Lower lobe of right lung (tissue), 2 donors: ENCODE measurements at places on chromosomes 5 and 9. TPM values are rescaled to one million over a fixed set of nuclear protein-coding genes. Genes with fewer than 3 reads are reported as not detected.

Gene GPR151
- not detected for total RNA-seq

Gene SLCO6A1
- total RNA-seq: not detected

Gene CCL21
- total RNA-seq: 138 TPM

Gene ZFYVE16
- 65.4 TPM for total RNA-seq

Gene DOK3
- total RNA-seq: 76.5 TPM

Gene FOXD1
- total RNA-seq: 0.74 TPM

Gene PCDHB3
- 1.5 TPM for total RNA-seq

Gene WNT8A
- total RNA-seq: not detected

Gene ZNF618
- total RNA-seq: 10.2 TPM

Gene C1QTNF2
- total RNA-seq: 1.6 TPM

GRCh38 chr5:81884871-81885270, 87.0 kb upstream of the ATG10 start:
- H3K27ac ChIP-seq: no peak overlapping the region
- DNase-seq: no peak
- H3K27me3 ChIP-seq: no peaks in the 10 kb centered on the region
- H3K4me1 ChIP-seq: no peaks in the 10 kb centered on the region
- no peak overlapping the region for H3K4me3 ChIP-seq

DNA sequence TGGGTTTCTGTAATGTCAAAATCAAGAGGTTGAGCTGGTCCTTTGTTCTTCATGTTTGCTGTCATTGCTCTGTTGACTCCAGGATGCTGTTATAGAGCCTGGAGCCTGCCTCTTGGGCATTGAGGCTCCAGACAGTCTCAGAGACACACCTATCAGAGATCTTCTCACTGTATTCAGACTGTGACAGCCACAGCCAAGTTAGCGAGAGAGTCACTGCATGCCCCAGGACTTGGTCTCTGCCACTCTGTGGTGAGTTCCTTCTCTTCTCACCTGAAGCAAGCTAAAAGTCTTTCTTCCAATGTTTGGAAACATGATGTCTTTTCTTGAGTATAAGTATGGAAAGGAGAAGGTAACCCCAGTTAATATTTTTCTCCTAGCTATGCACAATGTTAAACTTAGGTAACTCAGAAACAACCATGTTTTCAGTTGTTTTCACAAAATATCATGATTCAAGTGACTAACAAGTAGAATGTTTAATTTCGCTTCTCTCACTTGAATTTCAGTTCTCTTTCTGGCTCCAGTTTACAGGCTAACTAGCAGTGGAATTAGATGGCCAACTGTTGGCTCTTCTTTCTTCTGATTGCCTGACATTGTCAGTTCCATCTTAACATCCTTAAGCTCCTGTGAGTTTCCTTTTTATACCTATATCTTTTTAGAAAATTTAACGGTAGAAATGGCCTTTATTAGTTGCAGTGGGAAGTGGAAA, 20.6 kb upstream of the ZFYVE16 start:
- no peaks in the 10 kb centered on the region for H3K4me1 ChIP-seq
- no peak overlapping the region for H3K27ac ChIP-seq
- DNase-seq: no peak
- no peak overlapping the region for H3K4me3 ChIP-seq
- no peaks in the 10 kb centered on the region for H3K27me3 ChIP-seq

- no peak for DNase-seq
- H3K27me3 ChIP-seq: no peaks in the 10 kb centered on the region
- H3K4me1 ChIP-seq: no peaks in the 10 kb centered on the region
- no peaks in the 10 kb centered on the region for H3K36me3 ChIP-seq
- H3K27ac ChIP-seq: no peak overlapping the region
Measured at GRCh38 chr5:175133185-175133584, 310.8 kb downstream of the DRD1 start.

GRCh38 chr9:120438836-120439546, 141.0 kb downstream of the CDK5RAP2 start:
- H3K36me3 ChIP-seq: peaks cover 58% of the 10 kb centered on the region
- peaks cover 50% of the 10 kb centered on the region for H3K4me1 ChIP-seq
- peak overlapping the region; percentile 21 for H3K27ac ChIP-seq
- H3K27me3 ChIP-seq: no peaks in the 10 kb centered on the region
- no peak overlapping the region for H3K4me3 ChIP-seq

- H3K27me3 ChIP-seq: no peaks in the 10 kb centered on the region
- no peak overlapping the region for H3K27ac ChIP-seq
- no peak overlapping the region for H3K4me3 ChIP-seq
- no peak for DNase-seq
Measured at GRCh38 chr5:139838381-139839197, 43.0 kb downstream of the PSD2 start.

- H3K27ac ChIP-seq: peak overlapping the region; percentile 76
- no peaks in the 10 kb centered on the region for H3K36me3 ChIP-seq
- no peak for DNase-seq
- H3K4me1 ChIP-seq: no peaks in the 10 kb centered on the region
- H3K4me3 ChIP-seq: peak overlapping the region; percentile 35
Measured at GRCh38 chr5:16507716-16508115, 42.1 kb upstream of the ZNF622 start.

DNA sequence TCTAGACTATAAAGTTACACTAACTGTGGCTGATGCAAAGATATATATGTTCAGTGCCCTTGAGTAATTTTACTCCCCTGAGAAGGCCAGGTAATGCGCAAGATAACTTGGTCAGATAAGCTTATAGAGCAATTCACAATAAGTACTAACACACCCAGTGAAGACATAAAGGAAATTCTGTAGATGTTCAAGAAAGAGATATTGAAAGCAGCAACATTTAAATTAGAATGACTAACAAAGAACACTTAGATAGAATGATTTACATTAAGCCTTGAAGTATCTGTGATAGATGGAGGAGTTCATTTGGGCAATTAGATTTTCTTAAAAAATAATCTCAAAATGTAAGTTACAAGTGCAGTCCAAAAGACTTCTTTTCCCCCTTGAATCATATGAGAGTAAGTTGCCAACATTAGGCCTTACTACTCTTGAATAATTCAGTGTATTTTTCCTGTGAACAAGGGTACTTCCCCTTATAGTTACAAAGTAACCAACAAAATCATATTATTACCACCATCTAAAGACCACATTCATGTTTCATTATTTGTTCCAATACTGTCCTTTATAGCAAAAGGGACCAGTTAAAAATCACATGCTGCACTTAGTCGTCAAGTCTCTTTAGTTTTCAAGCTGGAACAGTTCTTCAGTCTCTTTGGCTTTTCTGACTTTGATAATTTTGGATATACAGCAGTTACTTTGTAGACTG, 44.4 kb upstream of the ELOVL7 start:
- H3K27me3 ChIP-seq: no peaks in the 10 kb centered on the region
- no peak for DNase-seq
- H3K27ac ChIP-seq: no peak overlapping the region
- peaks cover 18% of the 10 kb centered on the region for H3K36me3 ChIP-seq

- no peak overlapping the region for H3K27ac ChIP-seq
- H3K36me3 ChIP-seq: no peaks in the 10 kb centered on the region
- no peak for DNase-seq
- peaks cover 18% of the 10 kb centered on the region for H3K4me1 ChIP-seq
- no peak overlapping the region for H3K4me3 ChIP-seq
- H3K27me3 ChIP-seq: no peaks in the 10 kb centered on the region
Measured at GRCh38 chr9:83932011-83932410, 10.8 kb upstream of the KIF27 start.

GRCh38 chr5:87268126-87268969, 665 bp downstream of the RASA1 start:
- DNase-seq: peak; percentile 82
- peaks cover 29% of the 10 kb centered on the region for H3K4me1 ChIP-seq
- no peaks in the 10 kb centered on the region for H3K27me3 ChIP-seq
- H3K36me3 ChIP-seq: no peaks in the 10 kb centered on the region
- peak overlapping the region; percentile 88 for H3K27ac ChIP-seq

DNA sequence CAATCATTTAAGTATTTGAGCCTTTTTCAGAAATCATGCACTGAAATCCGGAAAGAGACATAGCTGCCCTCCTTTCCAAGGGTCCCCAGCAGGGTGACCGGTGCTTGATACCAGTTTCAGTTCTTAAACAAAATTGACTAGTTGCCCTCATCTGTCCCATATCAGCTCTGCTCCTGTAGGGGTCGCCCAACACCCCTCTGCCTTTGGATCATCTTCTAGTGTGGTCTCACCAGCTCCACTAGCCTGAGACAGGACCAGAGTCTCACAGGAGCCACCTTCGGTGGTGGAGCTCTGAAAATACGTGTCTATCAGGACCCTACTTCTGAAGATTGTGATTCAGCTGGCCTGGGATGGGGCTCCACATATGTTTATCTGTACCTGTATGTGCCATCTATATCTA, 428.2 kb downstream of the ENC1 start:
- no peak overlapping the region for H3K27ac ChIP-seq
- H3K4me1 ChIP-seq: no peaks in the 10 kb centered on the region
- no peaks in the 10 kb centered on the region for H3K27me3 ChIP-seq
- no peaks in the 10 kb centered on the region for H3K36me3 ChIP-seq
- H3K4me3 ChIP-seq: no peak overlapping the region

- no peak for DNase-seq
- H3K36me3 ChIP-seq: no peaks in the 10 kb centered on the region
- no peak overlapping the region for H3K4me3 ChIP-seq
- H3K27ac ChIP-seq: no peak overlapping the region
- H3K4me1 ChIP-seq: no peaks in the 10 kb centered on the region
- no peaks in the 10 kb centered on the region for H3K27me3 ChIP-seq
Measured at GRCh38 chr5:159735749-159736660, 180.3 kb upstream of the ADRA1B start.

DNA sequence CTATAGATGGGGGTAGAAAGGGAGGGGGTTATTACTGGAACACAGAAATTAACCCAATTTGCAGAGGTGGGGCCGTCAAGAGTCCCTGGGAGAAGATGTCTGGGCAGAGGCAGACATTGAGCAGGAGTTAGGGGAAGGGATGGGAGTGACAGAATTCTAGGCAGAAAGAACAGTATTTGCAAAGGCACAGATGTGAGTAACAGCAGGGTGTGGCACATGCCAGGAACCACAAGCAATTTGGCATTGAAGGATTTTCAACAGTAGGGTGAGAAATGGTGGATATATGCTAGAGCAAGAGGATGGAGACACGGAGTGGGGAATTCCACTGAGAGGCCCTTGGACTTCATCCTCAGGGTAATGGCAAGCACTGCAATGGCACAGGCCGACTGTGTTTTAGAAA, 71.6 kb upstream of the FRRS1L start:
- no peaks in the 10 kb centered on the region for H3K27me3 ChIP-seq
- no peaks in the 10 kb centered on the region for H3K4me1 ChIP-seq
- no peak for DNase-seq
- H3K27ac ChIP-seq: no peak overlapping the region
- no peak overlapping the region for H3K4me3 ChIP-seq
- no peaks in the 10 kb centered on the region for H3K36me3 ChIP-seq

DNA sequence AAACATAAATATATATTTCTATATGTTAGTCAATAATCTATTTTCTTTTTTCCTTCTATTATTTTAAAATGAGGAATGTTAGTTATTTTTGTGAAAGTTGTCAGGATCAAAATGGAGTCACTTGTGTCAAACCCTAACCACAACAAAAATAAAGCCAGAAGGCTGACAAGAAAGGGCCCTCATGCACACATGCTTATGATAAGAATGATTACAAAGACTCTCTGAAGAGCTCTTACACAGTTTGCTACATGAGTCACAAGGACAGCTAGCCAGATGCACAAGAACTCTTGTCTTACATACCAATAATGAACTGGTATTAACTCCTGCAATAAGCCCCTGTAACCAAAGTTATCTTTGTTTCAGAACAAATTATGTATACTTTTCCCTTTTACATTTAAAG, 64.7 kb downstream of the GGTA1 start:
- H3K27me3 ChIP-seq: no peaks in the 10 kb centered on the region
- H3K4me1 ChIP-seq: no peaks in the 10 kb centered on the region
- H3K27ac ChIP-seq: no peak overlapping the region
- DNase-seq: no peak
- H3K4me3 ChIP-seq: no peak overlapping the region
- H3K36me3 ChIP-seq: no peaks in the 10 kb centered on the region

GRCh38 chr5:117624201-117624600, 1049.6 kb upstream of the SEMA6A start:
- H3K36me3 ChIP-seq: no peaks in the 10 kb centered on the region
- DNase-seq: no peak
- no peak overlapping the region for H3K4me3 ChIP-seq
- no peaks in the 10 kb centered on the region for H3K4me1 ChIP-seq

DNA sequence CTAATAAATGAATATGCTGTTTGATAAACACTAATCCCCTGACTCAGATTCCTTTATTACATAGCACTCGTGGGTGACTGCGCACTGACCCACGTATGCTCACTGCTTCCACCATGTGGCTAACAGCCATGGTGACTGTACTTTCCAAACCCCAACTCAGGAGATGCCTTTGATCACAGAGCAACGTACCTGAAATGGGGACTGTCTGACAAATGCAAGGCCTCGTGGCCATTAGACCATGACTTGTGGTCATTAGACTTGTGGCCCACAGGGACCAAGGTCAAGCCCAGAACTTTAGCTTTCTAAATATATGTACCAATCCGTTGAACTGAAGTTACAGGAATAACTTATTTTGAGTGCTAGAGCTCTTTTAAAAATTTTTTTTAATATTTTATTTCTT, 46.6 kb downstream of the CYFIP2 start:
- no peak overlapping the region for H3K4me3 ChIP-seq
- DNase-seq: no peak
- H3K27ac ChIP-seq: no peak overlapping the region
- no peaks in the 10 kb centered on the region for H3K27me3 ChIP-seq
- H3K36me3 ChIP-seq: peaks cover 4% of the 10 kb centered on the region
- no peaks in the 10 kb centered on the region for H3K4me1 ChIP-seq

DNA sequence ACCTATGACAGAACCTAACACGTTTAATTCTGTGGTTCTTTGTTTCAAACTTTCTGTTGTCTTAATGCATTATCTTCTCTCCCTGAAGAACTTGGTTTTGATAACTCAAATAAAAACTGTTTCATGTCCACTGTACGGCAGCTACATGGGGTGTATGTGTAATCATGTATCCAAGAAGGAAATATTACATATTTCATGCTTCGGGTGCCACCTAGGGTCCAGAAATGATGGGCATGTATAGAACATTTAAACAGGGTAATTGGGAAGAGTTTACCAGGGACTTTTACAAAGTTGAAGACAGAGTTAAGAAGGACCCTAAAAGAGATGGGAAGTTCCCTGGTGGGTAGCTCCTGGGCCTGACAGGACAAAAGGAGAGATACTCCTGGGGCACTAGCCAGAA, 291.3 kb downstream of the FBXL7 start:
- H3K36me3 ChIP-seq: no peaks in the 10 kb centered on the region
- DNase-seq: no peak
- H3K4me1 ChIP-seq: peaks cover 18% of the 10 kb centered on the region
- no peaks in the 10 kb centered on the region for H3K27me3 ChIP-seq
- H3K4me3 ChIP-seq: no peak overlapping the region
- H3K27ac ChIP-seq: no peak overlapping the region

- no peak overlapping the region for H3K27ac ChIP-seq
- H3K36me3 ChIP-seq: peaks cover 47% of the 10 kb centered on the region
- H3K4me1 ChIP-seq: no peaks in the 10 kb centered on the region
- no peaks in the 10 kb centered on the region for H3K27me3 ChIP-seq
- no peak for DNase-seq
Measured at GRCh38 chr5:10233505-10233904, 16.2 kb downstream of the ATPSCKMT start.
